ENCODE measurements at places on chromosomes 1 and 21. TPM values are rescaled to one million over a fixed set of nuclear protein-coding genes. Genes with fewer than 3 reads are reported as not detected.

The GBP1 gene
- total RNA-seq: 25.5 TPM

The CHI3L2 gene
- 2.5 TPM for total RNA-seq

The LCE1A gene
- total RNA-seq: not detected

The HSF2BP gene
- total RNA-seq: 1.6 TPM

The ACAP3 gene
- 74.6 TPM for total RNA-seq

The HSPA6 gene
- total RNA-seq: 6.5 TPM

The ERRFI1 gene
- 11.5 TPM for total RNA-seq

The CFAP126 gene
- not detected for total RNA-seq

The LCE2A gene
- not detected for total RNA-seq

The ROR1 gene
- 9.7 TPM for total RNA-seq

The SYCP1 gene
- total RNA-seq: not detected
